ENCODE measurements at places on chromosomes 6 and 20.

- DNase-seq, result no peak
Observed at GRCh38 chr6:39695447-39695846, 29.8 kb downstream of the KIF6 start.

DNA sequence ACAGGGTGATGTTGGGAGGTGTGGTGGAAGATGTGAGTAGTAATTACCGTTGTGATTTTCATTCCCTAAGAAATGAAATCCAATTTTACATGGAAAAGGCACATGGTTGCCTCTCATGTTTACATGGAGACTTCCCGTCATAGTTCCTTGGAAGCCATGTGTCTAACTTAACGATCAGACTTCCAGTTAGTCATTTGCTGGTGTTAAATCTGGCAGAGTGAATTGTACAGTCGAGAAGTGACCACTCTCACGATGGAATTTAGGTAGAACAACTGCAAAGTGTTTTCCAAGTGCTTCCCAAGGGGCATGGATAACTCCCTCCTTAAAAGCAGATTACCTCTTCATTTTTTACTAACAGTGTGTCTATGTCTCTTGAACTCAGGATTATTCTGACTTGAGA is 145.8 kb upstream of the CCN2 start:
- no peak for DNase-seq

DNA sequence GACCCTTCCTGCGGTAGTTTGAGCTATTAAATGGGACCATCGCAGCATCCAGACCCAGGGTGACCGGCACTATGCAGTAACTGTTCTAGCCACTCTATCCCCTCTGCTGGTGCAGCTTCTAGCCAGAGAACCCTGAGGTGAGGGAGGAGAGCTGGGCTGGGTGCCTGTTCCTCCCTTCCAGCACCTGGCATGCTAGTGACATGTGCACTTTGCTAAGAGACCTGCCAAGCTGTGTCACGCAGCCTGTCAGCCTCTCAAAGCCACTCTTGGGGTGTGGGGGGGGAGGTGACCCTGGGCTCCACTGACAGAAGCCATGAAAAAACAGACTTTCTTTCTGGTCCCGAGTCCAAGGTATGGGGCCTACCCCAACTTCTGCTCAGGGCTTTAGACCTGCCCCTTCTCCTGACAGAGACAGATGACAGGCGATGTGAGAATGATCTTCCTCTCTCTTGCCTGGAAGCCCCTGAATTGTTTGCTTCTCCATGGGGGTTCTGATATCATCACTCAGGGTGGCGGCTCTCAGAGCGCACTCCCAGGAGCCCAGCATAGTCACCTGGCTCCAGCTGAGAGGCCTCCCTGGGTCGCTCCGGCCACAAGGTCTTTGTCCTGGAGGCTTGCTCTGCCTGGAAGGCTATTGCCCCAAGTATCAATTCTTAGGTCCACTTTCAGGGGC is 47.2 kb upstream of the MLN start:
- peak; percentile 81 for DNase-seq

DNA sequence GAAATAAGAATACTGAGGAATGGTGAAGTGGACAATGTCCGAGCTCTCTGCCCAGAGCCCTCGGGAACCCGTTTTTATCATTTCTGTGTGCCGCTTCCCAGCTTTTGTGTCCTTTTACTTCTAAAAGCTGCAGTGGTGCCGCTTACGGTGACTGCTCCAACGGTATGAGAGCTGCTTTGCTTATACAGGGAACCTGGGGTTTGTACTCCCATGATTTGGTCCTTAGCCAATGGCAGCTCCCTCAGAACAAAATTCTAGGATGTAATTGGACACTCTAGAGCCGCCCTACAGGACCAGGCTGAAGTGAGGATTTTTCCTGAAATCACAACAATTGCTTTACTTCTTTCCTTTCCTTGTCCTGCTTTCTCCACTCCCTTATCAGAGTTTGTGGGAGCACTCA is 24.2 kb upstream of the PCSK2 start:
- DNase-seq, result no peak

DNA sequence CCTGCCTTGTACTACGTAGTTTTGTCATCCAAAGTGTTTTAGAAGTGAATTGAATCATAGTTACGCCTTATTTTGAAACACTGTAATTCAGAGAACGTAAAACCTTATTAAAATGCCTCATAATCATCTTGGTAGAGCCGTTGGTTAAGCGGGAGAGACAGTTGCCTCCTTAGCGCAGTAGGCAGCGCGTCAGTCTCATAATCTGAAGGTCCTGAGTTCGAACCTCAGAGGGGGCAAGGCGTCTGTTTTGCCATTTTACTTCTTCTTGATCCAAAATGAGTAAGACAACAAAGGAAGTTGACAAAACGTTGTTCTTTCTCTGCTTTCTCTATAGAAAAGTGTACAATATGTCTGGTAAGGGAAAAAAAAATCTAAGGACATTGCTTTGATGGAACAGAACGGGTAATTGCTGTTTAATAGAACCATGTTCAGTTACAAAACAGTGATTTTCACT is 20.7 kb upstream of the TRIM27 start:
- DNase-seq, result peak; percentile 74

GRCh38 chr20:58362970-58363369 is 26.1 kb upstream of the VAPB start:
- no peak for DNase-seq

DNA sequence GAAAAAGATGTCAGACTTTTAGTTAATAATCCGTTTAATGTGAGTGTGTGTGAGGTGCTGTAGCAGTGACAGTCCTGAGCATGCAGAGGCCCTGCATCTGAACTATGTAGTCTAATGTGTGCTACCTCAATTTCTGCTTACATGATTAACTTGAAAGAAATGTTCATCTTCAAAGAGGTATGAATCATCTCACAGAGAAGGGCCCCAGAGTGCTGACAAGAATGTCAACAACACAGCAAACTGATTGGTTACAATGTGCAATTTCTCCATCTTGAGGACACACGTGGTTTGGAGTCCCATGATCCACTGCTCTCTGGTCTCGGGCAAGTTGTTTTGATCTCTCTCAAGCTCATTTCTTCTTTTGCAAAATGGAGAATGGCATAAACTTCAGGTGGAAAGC is 61.7 kb upstream of the EMILIN3 start:
- DNase-seq, result no peak

DNA sequence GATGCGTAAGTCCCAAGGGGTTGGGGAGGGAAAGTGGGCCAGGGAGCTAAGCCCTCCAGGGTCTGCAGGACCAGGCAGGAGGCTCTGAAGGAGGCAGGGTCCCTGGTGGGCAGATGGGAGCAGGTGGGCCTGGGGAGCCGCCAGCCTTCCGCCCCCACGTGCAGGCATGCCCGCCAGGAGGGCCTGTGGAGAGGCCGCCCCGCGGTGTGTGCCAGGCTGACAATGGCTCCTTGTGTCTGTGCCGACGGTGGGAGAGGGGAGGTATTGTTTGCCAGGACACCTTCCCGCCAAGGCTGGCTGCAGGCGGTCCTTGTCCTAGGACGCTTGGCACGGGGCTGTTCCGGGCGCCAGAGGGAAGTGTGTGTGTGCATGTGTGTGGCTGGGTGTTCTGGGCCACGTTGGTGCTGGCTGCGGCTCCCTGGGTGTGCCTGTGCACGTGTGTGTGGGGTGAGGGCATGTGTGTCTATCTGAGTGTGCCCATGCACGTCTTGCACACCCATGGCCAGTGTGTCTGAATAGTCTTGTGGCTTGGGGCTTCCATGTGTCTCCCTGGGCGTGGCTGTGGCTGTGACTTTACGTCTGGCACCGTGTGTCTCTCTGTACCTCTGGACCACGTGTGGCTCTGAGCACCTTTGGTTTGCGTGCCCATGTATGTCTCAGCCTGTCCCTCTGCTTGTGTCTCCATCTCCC is 153.0 kb downstream of the CEBPB start:
- DNase-seq, result peak; percentile 22

DNA sequence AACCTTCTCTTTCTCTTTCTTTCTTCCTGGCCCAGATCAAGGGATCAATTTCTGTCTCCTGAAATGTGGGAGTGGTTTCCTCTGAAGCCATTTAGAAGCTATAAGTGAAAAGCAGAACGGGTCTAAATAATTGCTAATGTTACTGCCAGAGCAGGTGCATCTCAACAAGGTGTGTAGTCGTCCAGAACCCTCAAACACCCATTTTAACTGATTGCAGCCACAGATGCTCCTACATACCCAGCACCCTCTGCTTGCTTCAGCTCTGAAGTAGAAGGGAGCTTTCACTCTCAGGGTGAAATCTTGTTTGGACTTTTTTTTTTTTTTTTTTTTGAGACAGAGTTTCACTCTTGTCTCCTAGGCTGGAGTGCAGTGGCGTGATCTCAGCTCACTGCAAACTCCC is 592.1 kb upstream of the ARID1B start:
- DNase-seq, result no peak

DNA sequence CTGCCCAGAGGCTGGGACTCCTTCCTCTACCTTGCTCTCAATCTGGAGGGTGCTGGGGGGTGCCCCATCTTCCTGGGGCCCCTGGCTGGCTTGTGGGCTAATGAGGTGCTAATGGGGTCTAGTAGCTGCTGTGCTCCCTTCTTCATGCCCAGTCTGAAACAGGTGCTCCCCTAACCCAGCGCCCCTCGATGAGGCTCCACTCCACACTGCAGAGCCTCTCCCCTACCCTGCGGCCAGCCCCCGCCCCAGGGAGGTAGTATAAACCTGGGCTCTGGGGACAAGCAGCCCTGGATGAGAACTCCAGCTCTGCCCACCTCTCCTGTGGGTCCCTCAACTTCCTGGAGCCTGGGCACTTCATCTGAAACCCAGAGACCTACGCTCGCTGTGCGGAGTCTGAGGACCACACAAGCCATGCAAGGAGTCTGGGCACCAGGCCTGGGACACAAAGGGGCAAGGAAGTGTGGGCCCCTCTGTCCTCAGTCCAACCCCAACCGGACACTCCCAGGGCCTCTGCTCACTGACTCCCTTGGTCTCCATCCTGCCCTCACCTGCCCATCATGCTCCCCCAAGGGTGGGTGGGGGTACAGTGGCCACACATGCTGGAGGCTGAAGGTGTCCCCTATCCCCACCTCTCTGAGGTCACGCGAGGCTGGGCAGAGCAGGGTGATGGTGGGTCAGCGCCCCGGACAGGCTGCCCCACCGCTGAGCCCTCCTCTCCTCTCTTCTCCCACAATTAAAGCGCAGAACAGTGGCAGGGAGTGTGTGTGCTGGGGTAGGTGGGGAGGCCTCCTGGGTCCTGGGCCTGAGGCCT is 6.1 kb downstream of the RPL10A start:
- no peak for DNase-seq

DNA sequence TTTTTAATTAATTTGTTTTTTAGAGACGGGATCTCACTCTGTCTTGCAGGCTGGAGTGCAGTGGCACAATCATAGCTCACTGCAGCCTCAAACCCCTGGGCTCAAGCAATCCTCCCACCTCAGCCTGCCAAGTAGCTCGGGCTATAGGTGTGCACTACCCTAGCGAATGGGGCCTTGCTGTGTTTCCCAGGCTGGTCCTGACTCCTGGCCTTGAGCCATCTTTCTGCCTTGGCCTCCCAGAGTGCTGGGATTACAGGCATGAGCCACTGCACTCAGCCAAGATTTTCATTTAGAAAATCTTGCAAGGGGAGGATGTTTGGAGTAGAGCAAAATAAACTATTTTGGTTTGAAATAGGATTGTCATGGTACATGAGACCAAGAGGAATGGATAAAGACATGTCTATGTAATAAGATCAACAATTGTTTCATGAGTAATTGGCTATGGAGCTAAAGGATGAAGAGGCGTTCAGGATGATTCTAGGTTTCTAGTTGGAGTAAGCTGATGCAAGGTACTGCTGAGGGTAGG is 237.8 kb downstream of the UST start:
- DNase-seq, result no peak

- DNase-seq, result peak; percentile 68
Observed at GRCh38 chr6:6007366-6008088, 802 bp upstream of the NRN1 start.

DNA sequence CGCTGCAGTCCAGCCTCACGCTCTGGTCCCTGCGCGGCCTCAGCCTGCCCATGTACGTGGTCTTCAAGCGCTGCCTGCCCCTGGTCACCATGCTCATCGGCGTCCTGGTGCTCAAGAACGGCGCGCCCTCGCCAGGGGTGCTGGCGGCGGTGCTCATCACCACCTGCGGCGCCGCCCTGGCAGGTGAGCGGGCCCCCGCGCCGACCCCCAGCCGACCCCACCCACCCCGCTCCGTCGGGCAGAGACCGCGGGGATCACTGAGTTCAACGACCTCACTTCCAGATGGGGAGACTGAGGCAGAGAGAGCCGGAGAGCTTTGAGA is 545 bp downstream of the SLC35D3 start:
- no peak for DNase-seq

- no peak for DNase-seq
Observed at GRCh38 chr6:93592417-93592816, 173.1 kb upstream of the EPHA7 start.

GRCh38 chr6:66533921-66534404 is 826.9 kb upstream of the EYS start:
- DNase-seq, result no peak

GRCh38 chr6:159959165-159959975 is 9.5 kb upstream of the IGF2R start:
- DNase-seq, result no peak

GRCh38 chr20:3679749-3680700 is 1.8 kb downstream of the ADAM33 start:
- DNase-seq, result no peak

- DNase-seq, result no peak
Observed at GRCh38 chr6:121759370-121759769, 323.9 kb downstream of the GJA1 start.

DNA sequence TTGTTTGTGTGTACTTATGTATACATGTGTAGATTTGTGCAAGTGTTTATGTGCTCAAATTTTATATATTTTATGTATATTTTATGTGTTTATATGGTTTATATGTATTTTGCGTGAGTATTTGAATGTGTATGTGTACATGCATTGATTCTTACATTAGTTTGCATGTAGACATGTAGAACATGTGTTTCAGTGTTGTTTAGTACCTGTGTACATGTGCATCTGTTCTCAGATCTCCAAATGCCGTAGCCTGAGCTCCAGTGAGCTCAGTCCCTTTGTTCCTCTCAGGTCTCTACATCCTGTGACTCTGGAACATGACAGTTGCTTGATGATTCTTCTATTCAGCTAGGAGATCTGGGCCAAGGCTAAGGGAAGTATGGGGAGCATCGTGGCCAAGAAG is 4.5 kb upstream of the DEFB119 start:
- no peak for DNase-seq

- DNase-seq, result no peak
Observed at GRCh38 chr6:43970068-43970912, 157.0 kb downstream of the MRPL14 start.

GRCh38 chr6:42141603-42142117 is 760 bp downstream of the C6orf132 start:
- DNase-seq, result no peak

DNA sequence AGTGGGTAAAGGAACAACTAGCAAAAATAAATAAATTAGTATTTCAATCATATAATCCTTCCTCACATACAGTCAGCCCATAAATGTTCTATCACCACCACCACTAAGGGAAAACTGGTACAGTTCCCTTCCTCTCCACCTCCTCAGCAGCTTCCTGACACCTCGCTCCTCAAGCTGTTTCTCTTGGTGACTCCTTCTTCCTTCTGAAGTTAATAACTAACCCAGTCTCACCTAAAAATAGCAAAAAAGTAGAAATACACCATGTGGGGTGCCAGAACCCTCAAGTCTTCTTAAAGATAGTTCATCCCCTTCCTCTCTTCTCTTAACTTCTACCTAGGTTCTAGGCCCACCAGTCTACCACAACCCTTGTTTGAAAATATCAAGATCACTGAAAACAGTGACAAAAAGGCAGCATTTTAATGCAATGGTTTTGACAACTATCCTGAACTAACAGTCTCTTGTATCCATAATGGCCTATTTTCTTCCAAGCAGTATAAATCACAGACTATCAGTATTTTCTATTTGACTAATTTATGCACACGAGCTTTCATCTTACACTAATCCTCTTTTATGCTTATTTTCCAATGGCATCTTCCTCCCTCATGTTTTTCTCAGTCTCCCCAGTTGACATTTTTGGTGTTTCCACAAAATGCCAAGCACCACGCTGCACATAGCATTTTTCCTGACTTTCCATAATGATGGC is 85.5 kb downstream of the KHDC1L start:
- no peak for DNase-seq
